Skeletal muscle cell (primary cell): ENCODE measurements at places on chromosomes 16 and 17.

- no peak for DNase-seq
Measured at GRCh38 chr16:71214746-71215381, 15.7 kb downstream of the HYDIN start.

DNA sequence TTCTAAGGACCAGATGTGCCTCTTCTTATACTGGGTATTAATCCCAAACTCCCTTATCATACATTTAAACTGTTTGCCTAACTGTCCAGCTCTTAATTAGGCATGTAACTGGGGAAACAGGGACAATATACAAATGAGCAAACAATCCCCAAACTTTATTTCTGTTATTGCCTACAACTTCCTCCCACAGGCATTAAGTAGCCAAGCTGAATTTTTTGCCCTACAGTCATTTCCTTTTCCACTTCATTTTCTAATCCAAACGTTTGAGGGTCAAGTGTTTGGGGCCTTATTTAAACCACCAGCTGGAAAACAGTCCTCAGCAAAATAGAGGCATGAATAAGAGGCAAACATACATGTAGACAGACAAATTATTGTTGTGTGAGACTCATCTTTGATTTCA, 77.4 kb upstream of the CCL2 start:
- no peak for DNase-seq

DNA sequence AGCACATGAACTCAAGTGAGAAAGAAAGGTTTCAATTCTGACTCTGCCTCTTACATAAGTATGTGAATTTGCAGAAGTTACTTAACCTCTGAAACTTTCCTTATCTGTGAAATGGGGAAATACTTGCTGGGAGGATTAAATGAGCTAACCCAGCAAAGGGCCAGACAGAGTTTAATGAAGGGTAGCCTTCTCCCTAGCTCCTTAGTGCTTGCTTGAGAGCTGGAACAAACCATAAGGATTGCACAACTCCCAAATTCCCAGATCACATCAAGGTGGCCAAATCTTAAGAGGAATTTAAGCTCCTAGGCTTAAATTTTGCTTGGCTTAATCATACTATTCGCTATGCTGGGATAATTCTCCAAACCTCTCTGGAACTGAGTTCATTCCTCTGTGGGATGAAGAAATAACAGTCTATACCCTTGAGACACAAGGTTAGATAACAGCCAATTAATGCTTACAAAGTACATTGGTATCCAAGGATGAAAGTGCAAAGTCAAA, 11.8 kb upstream of the WSB1 start:
- DNase-seq: peak; percentile 54

DNA sequence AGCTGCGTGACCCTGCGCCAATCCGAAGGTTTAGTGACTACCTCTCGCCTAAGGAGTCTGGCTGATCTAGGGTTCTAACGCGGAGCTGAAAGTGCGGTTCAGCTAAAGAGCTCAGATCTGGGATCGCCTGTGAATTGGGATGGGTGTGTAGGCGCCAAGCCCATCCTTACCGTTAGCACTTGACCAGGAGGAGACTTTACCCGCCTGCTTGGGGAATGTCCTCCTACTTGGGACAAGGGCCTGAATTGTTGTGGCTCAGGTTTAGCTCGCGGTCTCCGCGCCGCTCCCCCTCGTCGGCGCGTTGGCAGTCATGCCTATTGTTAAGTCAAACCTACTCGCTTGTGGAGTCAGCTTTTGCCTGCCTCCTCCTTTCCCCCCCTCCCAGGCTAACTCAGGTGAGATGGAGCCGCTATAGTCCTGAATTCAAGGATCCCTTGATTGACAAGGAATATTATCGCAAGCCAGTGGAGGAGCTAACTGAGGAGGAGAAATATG, 480 bp downstream of the MRPS7 start:
- no peak for DNase-seq

- DNase-seq: no peak
Measured at GRCh38 chr16:66894948-66895688, 14.8 kb downstream of the PDP2 start.
